ENCODE measurements at places on chromosomes 16 and 17.

DNA sequence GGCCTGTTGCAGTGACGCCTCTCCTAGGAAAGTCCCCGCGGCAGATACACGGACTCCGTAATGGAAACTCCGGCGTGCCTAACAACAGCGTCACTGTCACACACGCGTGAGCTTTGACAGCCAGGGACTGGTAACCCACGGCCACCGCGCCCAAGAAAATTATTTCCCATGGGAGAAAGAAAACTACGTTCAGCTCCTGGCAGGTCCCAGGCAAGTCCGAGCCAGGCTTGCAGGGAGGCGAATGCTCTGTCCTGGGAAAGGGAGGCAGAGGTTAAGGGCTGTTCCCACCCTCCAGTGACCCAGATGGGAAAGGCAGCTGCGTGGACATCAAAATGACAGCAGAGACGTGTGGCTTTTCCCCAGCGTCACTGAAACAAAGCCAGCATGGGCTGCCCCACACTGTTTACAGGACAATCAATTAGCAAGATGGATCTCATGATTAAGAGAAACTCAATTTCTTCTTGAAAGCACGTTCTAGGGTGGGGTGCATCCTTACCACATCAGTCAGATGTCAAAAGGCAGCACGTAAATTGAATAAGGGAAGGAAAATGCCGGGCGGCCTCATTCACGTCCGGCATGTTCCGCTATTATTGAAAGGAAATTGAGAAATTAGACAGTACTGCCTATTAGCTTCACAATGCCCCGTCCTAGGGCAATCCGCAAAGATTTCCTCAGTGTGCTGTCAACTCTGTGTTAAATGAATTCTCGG lies 82.5 kb downstream of the NXN start:
- no peak for DNase-seq

DNA sequence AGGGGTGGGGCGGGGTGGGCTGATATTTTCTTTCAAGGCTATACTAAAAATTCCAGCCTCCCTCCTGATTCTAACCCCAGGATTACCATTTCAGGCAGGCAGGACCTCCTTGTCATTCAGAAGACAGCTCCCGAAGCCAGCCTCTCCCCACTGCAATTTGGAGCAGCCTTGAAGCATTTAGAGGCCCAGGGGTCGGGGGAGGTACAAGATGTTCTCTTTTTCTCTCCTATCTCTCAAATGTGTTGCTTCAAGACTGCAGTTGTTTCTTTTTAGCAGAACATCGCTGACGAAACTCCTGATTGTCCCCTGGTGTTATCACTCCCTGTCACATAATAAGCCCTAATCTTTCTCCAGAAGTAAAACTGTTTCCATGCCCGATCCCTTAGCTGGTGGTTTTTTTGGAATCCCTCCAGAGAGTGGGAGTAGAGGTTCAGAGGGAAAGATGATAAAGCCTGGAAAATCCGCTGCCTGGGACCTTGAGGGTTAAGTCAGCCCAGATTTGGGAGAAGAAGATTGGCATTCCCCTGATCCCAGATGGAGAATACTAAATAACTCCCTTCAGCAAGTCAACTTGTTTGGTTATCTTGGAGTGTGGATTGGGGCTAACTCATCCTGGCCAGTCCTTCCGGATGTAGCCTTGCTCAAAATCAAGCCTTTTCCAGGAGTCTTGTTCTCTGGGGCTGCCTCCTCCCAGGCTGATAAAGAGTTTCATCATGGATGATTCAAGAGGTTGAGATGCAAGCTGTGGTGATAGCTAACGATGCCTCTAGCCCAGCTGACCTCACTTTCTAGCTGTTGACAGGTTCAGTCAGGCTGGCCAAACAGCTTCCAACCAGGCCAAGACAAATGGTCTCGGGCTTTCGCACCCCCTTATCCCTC lies 71.3 kb downstream of the SOX9 start:
- no peak for DNase-seq

GRCh38 chr16:73025856-73026210 lies 22.1 kb downstream of the ZFHX3 start:
- DNase-seq = no peak

- peak; percentile 63 for DNase-seq
Measured at GRCh38 chr17:67546578-67547527, 169.8 kb downstream of the PITPNC1 start.

DNA sequence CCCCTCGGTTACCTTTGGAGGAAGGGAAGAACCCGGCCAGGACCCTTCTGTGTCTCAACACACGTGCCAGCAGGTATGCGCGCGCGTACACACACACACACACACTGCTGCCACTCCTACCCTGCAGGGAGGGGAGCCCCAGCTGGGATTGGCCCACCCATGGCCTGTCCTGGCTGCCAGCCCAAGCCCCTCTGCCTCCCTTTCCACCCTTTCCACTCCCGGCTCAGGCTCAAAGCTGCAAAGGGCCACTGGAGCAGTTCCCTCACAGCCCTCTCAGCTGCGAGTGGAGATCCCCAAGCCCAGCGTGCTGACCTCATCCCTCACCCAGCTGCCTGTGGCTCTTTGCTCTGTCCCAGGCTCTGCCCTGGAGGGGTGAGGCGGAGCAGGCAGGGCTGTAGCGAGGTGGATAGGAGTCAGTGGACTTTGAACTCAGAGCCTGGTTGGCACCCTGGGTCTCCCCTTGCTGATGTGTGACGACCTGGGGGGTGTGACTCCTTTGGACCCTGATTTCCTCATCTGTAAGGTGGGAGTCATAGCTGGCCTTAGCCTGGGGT lies 14.5 kb downstream of the KIF19 start:
- no peak for DNase-seq

- DNase-seq = peak; percentile 42
Measured at GRCh38 chr17:13031718-13032350, 14.0 kb upstream of the ELAC2 start.

DNA sequence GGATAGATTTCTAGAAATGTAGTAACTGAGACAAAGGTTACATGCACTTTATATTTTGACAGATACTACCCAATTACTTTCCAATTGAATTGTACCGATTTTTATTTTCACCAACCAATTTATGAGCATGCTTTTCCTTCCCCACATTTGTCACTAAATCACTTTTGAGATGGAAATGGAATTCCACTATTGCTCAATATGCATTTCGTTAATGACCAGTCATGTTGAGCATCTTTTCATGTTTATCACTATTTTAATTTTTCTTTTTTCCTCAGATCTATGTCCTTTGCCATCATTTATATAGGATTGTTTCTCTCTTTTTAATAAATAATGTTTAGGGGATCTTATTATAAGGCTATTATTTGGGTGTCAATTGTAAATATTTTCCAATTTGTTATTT lies 102.8 kb upstream of the SMIM36 start:
- DNase-seq = no peak

DNA sequence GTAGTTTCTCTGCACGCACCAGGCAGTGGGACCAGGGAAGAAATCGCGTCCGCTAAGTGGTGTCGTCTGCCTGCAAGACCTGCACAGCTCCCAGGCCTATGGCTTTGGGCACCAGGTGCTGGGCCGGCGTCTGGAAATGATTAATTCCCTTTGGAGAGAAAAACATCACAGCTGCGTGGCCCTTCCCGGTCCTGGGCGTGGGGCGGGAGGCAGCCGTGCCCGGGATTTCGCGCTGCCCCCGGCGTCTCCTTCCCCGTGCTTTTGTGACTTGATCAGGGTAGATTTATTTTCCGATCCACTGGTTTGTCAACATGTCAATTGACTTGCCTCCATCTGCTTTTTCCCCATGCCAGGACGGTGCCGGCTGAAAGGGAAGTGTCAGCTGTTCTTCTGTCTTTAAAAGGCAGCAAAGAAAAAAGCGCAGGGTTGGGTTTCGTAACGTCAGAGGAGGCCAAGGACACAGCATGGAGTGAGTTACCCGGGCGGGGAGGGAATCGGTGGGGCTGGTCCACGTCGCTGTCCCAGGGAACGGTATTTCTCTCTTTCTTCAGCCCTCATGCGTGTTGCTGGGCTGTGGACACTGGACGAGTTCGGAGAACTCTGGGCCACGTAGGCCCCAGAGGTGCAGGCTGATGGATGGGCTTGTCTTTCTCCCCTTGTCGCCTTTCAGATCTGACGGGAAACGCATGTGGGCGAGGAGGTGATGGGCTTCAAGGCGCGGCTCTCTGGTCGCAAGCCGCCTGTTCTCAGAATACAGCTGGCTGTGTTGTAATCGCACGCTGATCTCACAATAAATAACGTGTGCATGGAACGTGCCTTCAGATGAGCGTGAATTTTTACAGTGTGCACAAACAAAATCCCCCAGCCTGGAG lies 188.1 kb upstream of the ZNF469 start:
- no peak for DNase-seq

DNA sequence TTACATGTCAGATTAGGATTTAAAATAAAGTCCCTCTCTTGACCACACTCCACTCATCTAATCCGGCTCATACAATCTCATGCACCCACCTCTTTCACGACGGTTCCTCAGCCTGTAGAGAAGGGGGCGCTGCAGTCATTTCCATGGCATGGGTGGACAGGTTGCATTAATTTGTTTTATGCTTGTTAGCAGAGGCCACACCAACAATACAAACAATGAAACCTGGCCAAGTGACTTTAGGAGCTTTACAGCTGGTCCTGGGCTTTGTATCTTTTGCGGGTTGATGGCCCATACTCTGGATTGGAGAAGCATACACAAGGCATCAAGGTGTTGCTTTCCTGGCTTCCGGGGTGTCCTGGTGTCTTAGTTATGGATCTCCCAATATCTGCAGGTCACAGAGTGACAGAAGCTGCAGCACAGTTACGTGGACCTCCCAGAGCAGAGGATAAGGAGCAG lies 9.7 kb upstream of the SNF8 start:
- no peak for DNase-seq
